ENCODE measurements at places on chromosomes 3 and 15.

- DNase-seq: peak; percentile 34
Measured at GRCh38 chr3:172622916-172623700, 87.8 kb downstream of the NCEH1 start.

DNA sequence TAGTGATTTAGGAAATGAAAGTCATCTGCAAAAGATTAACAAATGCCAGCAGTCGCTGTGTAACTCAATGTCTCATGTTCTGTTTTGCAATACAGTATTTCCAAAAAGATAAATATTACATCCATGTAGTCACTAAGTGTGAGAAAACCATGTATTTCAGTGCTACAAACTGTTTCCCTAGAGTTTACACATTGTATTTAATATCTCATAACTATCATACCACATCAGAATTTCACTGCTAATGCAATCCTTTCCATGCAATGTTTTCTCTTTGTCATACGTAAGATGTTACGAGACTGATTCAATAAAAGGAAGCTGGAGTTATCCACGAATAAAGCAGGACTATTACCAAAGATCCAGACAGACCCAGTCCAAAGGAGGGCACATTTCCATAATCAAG, 269.4 kb downstream of the GBE1 start:
- DNase-seq: no peak

DNA sequence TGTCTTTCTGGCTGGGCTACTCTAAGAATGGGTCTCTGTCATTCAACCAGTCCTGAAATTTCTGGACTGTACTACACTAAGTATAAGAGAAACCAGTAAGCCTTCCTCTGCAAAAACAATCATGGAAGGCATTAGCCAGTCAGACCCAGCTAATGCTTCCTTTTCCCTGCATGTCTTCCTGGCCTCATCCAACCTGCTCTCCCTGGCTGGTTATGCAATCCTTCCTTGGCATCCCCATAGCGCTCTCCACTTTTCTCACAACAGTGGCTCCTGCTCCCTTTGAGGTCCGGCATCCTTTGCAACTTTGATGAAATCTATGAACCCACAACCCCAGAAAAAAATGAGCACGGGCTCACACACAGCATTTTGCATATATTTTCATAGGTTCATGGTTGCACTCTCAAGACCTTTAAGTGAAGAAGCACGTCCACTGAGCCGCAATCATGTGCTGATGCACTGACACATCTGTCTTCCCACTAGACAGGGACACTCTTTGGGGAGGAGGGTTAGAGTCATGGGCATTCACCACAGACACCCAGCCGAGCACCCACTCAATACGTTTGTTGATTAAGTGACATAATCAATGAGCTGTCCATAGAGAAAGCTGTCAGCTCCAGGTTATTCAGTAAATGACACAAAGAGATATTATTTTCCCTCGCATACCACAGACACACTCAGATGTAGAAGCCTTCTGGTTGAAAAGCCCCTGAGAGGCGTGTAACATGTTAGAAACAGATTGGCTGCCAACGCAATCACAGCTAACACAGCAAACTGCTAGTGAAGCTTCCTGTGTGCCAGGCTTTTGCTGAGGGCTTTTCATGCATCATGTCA, 66.7 kb downstream of the PLD1 start:
- DNase-seq: no peak

GRCh38 chr3:5187920-5188418, 462 bp downstream of the EDEM1 start:
- peak; percentile 36 for DNase-seq

DNA sequence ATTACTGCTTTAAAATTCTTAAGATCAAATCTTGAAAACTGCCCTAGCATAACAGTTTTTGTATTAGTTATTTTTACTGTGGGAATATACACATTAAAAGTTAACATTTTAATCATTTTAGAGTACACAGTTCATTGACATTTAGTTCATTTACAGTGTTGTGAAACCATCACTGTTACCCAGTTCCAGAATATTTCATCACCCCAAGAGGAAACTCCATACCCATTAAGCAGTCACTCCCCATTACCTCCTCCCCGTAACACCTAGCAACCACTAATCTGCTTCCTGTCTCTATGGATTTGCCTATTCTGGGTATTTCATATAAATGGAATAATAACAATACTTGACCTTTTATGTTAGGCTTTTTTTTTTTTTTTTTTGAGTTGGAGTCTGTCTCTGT, 164.1 kb upstream of the LRRFIP2 start:
- no peak for DNase-seq

DNA sequence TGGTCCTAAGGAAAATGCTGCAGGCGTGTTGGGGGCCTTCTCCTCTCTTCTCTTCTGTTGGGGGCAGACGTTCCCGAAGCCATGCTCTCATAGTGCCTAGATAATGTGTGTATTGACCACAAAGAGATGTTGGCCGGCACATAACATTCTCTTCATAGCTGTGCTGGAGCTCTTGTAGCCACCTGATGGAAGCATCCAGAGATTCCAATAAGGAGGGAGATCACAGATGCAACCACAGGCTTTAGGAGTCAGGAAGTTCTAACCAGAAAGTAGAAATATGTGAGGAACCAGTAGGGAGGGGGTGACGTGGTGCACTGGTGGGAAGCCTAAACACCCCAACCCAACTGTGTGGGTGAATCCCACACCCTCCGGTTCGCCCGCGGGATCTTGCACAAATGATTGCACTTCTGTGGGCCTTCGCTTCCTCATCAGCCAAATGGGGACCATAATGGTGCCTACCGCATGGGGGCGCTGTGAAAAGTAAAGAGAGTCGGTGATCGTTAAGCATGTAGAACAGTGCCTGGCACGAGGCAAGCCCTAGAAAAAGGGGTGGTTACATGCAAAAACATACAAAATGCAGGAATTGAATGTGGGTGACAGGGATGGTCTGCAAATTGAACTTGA, 87.8 kb downstream of the TOP2B start:
- no peak for DNase-seq

GRCh38 chr3:117350371-117350770, 640.8 kb downstream of the TUSC7 start:
- no peak for DNase-seq

- no peak for DNase-seq
Measured at GRCh38 chr15:42156243-42156922, at the start of gene PLA2G4F. Gene PLA2G4F, minus strand, starts transcription at chr15:42156636. Its CDS starts 87 bp downstream, at chr15:42156549.

DNA sequence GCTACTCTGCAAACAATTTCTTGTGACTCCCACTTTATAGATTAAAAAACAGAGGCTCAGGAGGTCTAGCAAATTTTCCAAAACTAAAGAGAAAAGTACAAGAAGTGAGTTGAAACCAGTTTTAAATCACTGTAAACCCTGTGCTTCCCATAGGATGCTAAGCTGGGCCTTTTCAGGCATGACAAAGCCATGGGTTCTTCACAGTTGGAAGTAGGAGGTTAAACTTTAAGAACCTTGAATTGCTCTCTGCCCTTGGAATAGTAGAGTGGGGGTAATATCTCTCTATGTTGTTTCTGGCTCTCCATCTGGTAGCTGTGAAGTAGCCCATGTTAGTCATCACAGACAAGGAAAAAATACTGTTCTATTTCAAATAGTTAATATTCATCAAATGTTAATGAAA, 193.6 kb upstream of the SATB1 start:
- no peak for DNase-seq

- DNase-seq: no peak
Measured at GRCh38 chr15:81295486-81296121, 28.3 kb downstream of the STARD5 start.

GRCh38 chr15:34708422-34708821, 46.4 kb downstream of the GJD2 start:
- no peak for DNase-seq

GRCh38 chr15:76234337-76234889, 76.9 kb downstream of the ETFA start:
- no peak for DNase-seq

GRCh38 chr3:177973241-177973840, 562.9 kb upstream of the KCNMB2 start:
- no peak for DNase-seq

DNA sequence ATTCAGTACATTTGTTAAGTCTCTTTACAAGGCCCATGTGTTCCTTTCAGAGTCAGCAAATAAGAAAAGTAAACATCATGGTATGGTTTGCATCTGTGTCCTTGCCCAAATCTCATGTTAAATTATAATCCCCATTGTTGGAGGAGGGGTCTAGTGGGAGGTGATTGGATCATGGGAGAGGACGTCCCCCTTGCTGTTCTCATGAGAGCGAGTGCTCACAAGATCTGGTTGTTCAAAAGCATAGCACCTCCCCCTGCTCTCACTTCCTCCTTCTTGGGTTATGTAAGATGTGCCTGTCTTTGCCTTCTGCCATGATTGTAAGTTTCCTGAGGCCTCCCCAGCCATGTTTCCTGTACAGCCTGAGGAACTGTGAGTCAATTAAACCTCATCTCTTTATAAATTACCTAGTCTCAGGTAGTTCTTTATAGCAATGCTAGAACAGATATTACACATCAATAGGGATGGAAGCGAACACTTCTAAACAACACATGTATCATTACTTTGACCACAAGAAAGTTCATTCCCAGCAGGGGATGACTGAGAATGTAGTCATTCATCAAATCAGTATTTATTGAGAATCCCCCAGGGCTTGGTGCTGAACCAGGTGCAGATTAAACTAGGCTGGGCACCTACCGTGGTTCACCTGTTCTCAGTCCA, 4.1 kb downstream of the EFCAB12 start:
- no peak for DNase-seq

DNA sequence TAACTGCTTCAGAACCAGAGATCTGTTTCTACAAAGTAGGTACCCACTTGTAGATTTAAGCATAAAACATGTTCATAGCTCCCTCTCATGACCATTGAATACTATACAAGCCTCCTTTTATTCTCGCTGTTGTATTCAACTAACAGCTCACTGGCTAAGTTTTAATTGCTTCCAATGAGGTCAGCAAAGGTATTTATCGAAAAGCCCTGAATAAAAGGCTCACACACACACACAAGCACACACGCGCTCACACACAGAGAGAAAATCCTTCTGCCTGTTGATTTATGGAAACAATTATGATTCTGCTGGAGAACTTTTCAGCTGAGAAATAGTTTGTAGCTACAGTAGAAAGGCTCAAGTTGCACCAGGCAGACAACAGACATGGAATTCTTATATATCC, at the start of gene FGF7:
TSS of gene FGF7 (plus strand) at position 222 of the 400 bp plus-strand sequence. CDS start 1,056 bp downstream, outside the sequence.
- no peak for DNase-seq

- DNase-seq: no peak
Measured at GRCh38 chr15:78461171-78461888, 23.3 kb downstream of the IREB2 start.

DNA sequence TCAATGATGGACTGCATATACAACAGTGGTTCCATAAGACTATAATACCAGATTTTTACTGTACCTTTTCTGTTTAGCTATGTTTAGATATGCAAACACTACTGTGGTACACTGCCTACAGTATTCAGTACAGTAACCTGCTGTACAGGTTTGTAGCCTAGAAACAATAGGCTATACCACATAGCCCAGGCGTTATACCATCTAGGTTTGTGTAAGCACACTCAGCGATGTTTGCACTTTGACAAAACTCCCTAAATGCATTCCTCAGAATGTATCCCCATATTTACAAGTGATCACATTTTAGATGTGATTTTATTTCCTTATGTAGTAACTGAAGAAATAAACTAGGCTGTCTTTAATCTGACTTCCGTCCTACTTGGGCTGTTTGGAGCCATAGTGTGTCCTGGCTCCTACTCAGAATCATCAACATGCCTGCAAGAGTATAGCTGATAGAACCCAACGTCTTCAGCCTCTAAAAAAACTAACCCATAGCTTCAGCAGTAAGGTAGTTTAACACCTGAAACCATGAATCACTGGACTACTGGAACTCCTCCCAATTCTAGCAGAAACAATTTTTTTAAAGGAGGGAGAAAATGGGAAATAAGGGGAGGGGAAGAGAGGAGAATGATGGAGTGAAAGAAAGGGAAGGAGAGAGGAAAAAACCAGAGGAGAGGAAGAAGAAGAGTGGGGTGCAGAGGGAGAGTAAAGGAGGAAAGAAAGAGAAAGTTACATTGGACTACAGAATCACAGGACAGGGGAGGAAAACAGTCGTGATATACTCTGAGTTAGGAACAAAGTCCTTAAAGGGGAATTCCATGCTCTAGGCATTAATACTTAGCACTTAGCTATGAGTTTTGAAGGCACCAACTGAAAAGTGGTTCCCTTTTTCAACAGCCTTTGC, 67.7 kb upstream of the PLXND1 start:
- DNase-seq: no peak

DNA sequence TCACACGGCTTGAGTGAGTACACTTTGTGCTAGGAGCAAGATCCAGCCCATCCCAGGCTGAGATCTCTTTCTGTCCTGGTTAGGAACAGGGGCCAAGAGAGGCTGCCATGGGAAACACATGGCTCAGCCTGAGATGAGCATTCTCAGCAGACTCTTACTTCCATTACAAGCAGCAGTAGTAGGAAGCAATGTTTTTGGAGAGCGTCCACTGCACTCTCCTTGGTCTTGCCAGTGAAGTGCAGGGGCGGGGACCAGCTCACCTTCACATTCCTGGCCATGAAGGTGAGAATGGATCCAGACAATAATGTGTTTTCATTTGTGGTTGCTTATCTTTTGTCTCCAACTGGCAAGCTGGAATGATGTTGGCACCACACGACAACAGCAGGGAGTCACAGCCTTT, 24.7 kb downstream of the ZNF80 start:
- no peak for DNase-seq

DNA sequence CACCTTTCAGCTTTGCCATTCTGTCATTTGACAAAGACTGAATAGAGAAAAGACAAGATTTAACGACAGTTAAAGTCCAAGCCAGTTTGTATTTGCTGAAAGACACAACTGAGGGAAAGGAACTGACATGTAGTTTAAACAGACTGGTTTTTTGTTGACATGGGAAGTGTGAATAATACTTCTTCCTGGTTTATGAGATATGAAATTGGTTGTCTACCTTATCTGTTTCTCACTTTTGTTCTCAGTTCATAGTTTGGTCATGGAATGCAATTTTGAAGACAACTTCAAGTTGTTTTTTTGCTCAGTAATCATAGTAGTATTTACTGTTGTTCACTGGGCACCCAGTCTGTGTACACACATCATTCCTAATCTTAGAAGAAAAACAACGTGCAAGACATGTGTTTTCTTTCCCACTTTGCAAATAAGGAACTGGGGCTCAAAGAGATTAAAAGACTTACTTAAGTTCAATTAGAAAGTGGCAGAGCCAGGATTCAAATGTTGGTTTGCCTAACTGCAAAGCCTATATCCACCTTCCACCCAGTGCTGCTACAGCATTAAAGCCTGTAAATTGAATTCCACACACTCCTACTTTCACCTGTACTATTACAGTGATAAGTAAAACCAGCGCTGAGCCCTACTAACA, 103.5 kb downstream of the LPP start:
- no peak for DNase-seq
